AG08395 (cell line): ENCODE measurements at places on chromosomes 16 and 17.

DNA sequence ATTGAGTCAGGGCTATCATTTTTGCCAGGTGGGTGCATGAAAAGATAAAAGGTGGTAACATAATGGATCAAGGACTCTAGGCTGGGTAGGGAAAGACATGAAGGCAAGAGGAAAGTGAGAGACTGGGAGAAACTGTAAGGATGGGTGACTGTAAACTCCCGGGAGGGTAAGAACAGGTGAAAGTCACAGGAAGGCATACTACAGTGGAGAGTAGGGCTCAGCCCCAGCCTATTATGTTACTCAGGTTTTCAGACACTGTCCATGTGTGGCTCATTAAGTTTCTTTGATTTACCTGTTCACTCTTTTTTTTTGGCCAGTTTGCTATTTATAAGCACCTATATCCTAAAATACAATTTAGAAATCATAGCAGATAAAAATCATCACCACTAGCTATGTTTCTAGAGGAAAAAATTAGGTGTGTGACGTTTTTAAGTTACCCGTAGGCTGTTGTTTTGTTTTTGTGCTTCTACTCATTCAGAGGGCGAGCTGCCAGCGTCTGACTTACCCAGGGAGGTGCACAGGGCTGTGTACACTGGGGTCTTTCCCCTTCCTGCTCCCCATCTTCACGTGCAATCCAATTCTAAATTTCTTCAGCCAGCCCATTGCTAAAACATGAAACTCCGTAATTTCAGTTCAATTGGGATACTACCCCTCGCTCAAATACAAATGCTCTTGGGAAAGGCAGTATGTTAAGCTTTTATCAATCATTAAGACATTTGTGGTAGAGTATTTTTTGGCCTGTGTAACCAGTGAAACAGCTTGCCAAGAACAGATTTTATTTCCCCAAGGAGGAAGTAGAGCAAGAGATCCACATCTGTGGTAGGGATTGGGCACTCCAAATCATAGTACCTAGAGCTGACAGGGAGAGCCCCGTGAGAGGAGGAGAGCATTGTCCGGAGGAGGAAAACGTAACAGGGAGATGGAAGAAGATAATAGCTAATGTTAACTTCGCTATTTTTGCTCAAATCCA lies 21.7 kb upstream of the VWA3A start:
- DNase-seq: no peak

- DNase-seq: no peak
Measured at GRCh38 chr17:72955391-72956140, 136.9 kb downstream of the SLC39A11 start.

- no peak for DNase-seq
Measured at GRCh38 chr16:3113765-3114479, 1.5 kb downstream of the ZNF205 start.

GRCh38 chr17:63447471-63448009 lies 1.4 kb upstream of the CYB561 start:
- DNase-seq: no peak

GRCh38 chr16:78122774-78123315 lies 23.4 kb downstream of the WWOX start:
- DNase-seq: peak; percentile 60
